Right forelimb (tissue), 1 donor: ENCODE measurements at places on chromosomes 6 and 20.

DNA sequence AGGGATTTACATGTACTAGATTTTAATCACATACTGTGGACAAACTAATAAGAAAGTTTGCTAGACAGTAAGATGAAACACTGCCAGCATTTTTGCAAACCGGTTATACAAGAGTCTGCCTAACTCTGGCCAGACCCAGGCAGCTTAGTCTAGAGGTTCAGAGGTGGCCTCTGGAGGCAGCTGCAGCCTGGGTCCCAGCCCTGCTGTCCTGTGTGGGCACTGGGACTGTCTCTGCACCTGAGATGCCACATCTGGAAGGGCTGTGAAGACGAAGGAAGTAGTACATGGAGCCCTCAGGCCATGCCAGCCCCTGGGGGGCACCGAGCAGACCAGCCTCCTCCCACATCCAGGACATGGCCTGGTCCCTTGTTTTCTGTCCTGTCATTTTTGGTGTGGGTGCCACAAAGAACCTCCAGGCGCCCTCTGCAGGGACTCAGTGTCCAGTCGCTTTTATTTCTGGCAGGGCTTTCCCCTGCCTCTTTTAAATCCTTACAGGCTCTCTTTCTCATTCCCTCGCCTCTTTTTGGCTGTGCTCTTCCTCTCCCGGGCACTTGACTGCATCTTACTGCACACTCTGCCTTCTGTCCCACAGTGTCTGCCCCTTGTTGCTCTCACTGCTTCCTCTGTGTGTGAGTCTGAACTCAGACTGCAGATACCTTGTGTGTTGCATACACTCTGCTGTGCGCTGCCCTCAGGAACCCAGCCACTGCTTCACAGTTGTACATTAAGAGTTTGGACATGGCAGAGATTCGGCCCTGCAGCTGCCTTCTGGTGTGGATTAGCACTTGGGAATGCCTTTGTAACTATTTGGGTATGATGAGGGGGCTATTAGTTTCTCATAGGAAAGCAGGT, 216.7 kb downstream of the ZDHHC14 start:
- peak; percentile 60 for DNase-seq

- DNase-seq = no peak
Measured at GRCh38 chr6:97187951-97188350, 95.1 kb downstream of the MMS22L start.

GRCh38 chr6:148747145-148747470, 278 bp downstream of the UST start:
- DNase-seq = no peak

GRCh38 chr6:4323322-4323721, 187.9 kb upstream of the ECI2 start:
- DNase-seq = no peak

DNA sequence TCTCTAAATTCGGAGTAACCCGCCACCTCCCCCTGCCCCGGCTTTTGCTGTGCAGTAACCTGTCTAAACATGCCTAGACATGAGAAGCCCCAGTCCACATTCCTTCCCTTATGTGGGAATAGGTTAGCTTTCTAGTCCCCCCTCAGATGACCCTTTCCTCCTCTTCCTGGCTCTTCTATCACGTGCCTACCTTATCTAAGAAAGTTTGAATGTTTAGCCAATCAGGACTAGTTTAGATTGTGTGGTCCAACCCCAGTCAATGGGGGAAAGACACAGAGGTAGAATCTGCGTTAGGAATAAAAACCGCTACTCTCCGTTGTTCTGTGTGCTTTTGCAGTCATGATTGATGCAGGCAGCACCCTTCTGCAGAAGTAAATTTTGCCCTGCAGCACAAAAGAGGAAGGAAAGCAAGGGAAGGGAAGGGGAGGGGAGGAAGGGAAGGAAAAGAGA, 69.0 kb upstream of the CD93 start:
- no peak for DNase-seq

DNA sequence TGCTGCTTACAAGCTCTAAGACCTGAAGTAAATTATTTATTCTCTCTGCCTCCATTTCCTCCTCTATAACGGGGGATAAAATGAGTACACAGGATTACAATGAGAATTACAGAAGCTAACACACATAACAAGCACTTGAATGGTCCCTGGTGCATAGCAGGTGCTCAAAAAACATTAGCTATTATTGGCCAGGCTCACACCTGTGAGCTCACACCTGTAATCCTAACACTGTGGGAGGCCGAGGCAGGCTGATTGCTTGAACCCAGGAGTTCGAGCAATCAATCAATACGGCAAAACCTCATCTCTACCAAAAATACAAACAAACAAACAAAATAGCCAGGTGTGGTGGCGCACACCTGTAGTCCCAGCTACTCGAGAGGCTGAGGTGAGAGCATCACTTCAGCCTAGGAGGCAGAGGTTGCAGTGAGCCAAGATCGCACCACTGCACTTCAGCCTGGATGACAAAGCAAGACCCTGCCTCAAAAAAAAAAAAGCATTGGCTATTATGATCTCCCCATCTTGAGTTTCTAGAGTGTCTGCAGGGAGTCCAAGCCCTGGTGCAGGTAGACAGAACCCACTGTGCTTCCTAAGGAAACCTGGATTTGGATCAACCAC, 68.1 kb downstream of the PREX1 start:
- no peak for DNase-seq

DNA sequence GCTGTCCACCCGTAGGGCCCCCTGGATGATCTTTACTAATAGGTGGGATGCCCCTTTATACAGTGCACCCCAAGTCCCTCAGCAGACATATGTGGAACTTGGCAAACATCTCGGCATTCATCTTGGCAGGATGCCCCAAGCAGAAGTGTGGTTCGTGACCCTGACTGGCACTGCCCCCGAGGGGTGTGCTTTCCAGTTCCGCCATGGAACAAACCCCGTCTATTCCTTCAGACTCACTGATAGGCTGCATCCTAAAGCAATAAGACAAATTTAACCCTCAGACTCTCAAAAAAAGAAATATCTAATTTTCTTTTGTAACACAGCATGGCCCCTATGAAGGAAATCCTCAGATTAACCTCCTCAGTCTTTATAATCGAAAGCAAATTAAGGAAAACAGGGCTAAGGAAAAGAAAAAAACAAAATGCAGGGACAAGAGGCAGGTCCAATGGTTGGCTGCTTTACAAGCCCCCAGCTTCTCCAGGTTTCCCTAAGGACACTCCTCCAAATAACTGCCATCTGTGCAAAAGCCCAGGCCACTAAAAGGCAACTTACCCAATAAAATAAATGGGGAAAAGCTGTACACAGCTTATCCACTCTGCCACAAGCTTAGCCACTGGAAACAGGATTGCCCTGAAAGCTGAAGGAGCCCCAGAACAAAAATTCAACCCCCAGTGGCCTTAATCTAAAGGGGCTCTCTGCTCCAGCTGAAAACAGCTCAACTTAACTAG, 30.5 kb upstream of the RIPK1 start:
- DNase-seq = no peak

- peak; percentile 33 for DNase-seq
Measured at GRCh38 chr6:170211404-170212025, 79.4 kb downstream of the DLL1 start.

DNA sequence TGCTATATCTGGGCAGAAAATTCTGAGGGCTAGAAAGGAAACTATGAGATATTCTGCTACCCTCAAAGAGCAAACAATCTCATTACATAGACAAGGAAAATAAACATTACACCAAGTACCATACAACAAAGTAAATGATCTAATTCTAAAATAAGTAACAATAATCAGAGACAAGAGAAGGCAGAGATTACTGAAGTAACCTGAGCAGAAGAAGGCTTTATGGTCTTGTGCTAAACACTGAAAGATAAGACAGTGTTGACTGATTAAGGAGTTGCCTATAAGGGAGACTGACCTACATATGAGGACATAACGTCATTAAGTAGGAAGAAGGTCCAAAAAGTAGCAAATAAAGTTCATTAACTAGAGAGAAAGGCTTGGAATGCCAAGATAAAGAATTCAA, 134.2 kb downstream of the MTFR2 start:
- DNase-seq = no peak

GRCh38 chr20:31573555-31574321, 31.4 kb upstream of the ID1 start:
- no peak for DNase-seq

DNA sequence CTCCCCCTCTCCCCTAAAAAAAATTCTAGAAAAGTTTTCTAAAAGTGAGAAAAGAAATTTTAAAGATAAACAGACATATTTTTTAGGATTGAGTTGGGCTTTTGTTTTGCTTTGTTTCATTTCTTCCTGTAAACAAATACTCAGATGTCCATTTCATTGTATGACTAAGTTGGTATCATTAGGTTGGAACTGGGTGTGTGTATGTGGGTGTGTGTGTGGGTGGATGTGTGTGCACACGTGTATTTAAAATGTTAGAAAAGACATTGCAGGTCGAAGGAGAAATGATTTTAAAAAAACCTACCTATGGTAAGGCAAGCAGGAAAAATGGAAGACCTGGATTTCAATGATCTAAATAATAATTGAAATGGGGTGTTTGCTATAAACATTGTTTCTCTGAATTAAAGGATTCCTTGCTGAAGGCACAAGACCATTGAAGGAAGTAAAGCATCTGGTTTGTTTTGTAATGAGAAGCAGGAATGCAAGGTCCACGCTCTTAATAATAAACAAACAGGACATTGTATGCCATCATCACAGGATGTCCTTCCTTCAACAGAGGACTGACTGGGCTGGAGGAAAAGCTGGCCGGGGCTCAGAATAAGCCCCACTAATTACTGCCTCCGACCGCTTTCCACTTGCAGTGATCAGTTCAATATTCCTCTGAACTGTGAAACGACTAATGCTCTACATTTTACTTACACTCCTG, 996 bp upstream of the PRDM1 start:
- no peak for DNase-seq

DNA sequence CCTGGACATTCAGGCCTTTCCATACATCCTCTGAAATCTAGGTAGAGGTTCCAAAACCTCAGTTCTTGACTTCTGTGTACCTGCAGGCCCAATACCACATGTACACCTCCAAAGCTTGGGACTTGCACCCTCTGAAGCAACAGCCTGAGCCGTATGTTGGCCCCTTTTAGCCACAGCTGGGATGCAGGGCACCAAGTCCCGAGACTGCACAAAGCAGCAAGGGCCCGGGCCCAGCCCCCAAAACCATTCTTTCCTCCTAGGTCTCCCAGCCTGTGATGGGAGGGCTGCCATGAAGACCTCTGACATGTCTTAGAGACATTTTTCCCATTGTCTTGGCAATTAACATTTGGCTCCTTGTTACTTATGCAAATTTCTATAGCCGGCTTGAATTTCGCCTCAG, 107.4 kb upstream of the FRMD1 start:
- peak; percentile 15 for DNase-seq

GRCh38 chr6:144065213-144065660, 30.1 kb downstream of the SF3B5 start:
- no peak for DNase-seq

DNA sequence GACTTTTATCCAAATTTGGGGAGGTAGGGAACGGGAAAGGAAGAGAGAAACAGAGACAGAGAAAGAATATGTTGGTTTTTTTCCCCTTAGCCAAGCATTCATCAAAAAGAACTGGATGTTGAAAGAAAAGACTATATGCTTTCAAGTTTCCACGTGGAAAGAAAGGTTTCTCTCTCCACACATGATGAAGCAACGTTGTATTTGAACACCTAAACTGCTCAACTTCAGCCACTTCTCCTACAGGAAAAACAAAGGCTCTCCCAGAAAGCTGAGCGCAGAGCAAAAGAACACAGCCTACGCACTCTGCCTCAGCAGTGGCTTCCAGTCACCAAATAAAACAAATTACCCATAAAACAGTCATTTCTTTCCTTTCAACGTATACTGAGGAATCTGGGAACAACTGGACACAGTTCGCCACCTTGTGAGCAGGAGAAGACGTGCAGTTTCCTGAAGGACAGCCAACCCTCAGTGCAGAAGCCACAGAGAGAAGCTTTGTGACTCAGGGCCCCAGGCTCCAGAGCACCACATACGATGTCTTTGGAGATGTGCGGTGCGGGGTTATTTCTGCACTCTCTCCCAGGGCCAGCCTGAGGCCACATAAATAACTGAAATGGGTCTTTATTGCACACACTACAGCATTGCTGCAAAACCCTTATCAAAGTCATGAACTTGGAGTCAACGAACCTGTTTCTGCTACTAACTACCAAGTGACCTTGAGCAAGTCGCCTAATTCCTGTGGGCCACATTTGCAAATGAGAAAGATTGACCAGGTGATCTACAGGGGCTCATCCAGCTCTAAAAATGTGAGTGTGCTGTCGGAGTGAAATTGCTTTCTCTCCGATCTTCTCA, 10.1 kb downstream of the IL17F start:
- DNase-seq = peak; percentile 62

DNA sequence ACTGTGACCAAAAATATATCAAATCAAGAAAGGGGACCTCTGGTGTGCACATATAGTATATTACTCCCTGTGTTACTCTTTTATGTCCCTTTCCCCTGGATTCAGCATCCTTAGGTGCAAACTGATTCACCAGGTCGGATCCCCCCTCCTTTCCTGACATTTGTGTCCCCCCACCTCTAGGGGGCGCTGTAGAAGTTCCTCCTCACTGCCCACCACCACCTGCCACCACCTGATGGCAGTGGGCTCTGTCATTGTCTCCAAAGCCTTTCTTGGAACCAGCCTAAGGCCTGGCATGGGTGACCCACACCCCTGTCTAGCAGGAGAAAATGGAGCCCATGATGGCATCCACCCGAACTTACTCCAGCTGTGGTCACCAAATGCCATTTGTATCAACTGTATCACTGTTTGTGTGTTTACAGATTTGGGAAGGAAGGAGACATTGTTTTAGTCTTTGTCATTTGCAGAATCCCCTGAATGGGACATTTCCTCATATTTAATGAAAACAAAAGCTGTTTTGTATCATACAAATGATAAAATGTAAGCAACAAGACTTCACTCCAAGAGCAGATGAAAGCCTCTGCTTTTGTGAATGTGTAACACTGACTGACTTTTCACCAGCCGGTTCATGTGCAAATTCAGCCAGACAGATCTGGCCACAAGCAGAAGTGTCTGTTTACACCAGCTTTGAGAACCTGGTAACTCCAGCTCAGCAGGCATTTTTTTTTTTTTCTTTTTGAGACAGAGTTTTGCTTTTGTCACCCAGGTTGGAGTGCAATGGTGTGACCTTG, 66.2 kb downstream of the ARMC2 start:
- DNase-seq = no peak

GRCh38 chr6:101167638-101168037, 225.9 kb upstream of the GRIK2 start:
- DNase-seq = no peak

- no peak for DNase-seq
Measured at GRCh38 chr20:16364320-16364687, 208.9 kb downstream of the KIF16B start.

DNA sequence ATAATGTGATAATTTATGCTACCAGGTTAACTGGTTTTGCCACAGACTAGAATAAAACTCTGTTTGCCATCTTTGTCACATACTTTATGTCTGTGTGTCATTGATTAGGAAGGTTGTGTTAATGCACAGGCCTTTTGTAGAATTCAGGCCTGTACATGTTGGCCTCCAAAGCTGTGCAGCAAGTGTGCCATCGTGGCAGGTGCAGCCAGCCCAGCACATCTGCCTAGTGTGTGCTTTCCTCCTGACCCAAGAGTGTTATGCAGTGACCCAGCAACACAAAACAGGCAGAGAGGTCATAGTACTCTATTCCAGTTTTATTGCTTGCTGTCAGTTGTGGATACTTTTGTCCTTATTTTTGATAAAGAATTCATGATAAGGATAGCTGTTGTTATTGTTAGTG, 3.7 kb downstream of the MAP3K4 start:
- DNase-seq = no peak
